Immature natural killer cell (primary cell): ENCODE measurements at places on chromosomes 12 and 14. TPM values are rescaled to one million over a fixed set of nuclear protein-coding genes. Genes with fewer than 3 reads are reported as not detected.

DNA sequence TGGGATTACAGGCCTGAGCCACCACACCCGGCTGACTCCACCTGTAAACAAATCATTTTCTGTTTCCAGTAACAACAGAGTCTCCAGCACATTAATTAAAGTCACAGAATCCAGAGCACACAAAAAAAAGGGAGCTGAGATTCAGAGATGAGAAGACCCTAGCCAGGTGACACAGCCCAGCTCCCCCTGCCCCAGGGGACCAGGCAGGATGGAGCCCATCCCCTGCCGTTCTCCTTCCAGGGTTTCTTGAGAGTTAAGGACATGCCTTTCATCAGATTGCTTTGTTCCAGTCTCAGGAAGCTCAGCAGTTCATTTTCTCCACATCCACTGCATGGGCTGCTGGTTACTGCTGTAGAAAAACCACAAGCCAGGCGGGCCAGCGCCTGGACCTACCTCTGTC, 81.2 kb downstream of the RIMBP2 start:
- no peaks in the 10 kb centered on the region for H3K36me3 ChIP-seq
- no peak overlapping the region for H3K27ac ChIP-seq
- peaks cover 7% of the 10 kb centered on the region for H3K27me3 ChIP-seq
- no peaks in the 10 kb centered on the region for H3K4me1 ChIP-seq

CPNE8 gene
- polyA plus RNA-seq, result 0.76 TPM

DNA sequence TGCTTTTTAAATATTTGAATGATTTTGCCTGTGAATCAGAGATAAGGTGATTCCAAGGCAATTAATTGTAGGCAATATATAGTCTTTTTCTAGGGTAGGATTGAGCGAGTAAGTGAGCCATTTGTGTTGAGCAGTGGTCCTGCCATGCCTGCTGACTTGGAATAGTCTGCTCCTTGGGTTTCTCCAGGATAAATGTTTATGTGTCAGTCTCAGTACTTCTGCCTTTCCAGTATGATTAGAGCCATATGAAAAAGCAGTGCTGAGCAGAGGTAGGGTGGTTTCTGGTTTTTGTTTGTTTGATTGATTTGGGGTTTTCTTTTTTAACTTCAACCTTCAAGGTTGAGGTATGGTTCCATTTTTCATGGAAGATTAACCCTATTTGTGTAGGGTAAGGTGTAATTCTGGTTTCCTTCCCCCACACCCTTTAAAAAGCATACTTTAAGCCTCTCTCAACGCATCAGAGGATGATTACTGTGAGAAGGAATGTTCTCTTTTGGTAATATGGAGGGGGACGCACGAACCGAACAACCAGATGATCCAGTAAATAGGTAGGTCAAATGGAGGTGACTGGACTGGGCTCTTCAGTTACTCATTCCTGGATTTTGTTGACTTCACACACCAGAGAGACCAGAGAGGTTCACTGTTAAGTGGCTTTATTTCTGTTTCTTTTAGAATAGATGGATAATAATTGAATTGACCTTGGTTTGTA, 22.7 kb downstream of the FRMD6 start:
- no peak overlapping the region for H3K27ac ChIP-seq
- no peak overlapping the region for H3K4me3 ChIP-seq
- no peak for DNase-seq
- no peaks in the 10 kb centered on the region for H3K4me1 ChIP-seq
- H3K36me3 ChIP-seq, result no peaks in the 10 kb centered on the region

GPR65 gene
- polyA plus RNA-seq, result 55.9 TPM

- H3K4me1 ChIP-seq, result peaks cover 11% of the 10 kb centered on the region
- DNase-seq, result no peak
- peaks cover 10% of the 10 kb centered on the region for H3K27me3 ChIP-seq
- H3K27ac ChIP-seq, result no peak overlapping the region
- H3K36me3 ChIP-seq, result peaks cover 14% of the 10 kb centered on the region
Observed at GRCh38 chr12:4243091-4243490, 30.5 kb upstream of the CCND2 start.

- no peak overlapping the region for H3K27ac ChIP-seq
- H3K4me1 ChIP-seq, result peaks cover 24% of the 10 kb centered on the region
- DNase-seq, result no peak
Observed at GRCh38 chr14:89699071-89699470, 255.5 kb downstream of the EFCAB11 start.

- no peak overlapping the region for H3K27ac ChIP-seq
- peaks cover 15% of the 10 kb centered on the region for H3K27me3 ChIP-seq
- DNase-seq, result no peak
- H3K4me3 ChIP-seq, result no peak overlapping the region
- H3K36me3 ChIP-seq, result no peaks in the 10 kb centered on the region
- no peaks in the 10 kb centered on the region for H3K4me1 ChIP-seq
Observed at GRCh38 chr14:94341656-94342333, 18.7 kb upstream of the SERPINA6 start.

POLE2 gene
- 1.5 TPM for polyA plus RNA-seq

SERPINA9 gene
- polyA plus RNA-seq, result not detected

DNA sequence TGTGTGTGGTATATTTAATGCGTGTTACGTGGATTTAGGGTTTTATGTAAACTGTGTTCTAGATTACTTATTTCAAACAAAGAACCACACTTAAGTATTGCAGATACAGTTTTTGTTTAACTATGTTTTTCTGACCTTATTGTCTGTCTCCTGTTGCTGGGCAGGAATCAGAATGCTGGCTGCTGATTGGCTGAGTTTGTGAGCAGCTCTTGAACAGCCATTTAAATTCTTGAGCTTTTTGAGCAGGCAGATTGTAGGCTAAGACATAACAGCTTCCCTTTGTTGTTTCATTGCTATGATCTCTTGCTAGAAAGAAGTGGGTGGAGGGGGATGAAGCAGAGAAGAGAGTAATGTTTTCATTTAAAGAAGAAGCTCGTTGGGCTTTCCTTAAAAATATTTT, 52.2 kb downstream of the ATF7IP start:
- DNase-seq, result peak; percentile 72
- peak overlapping the region; percentile 85 for H3K4me3 ChIP-seq
- peaks cover 93% of the 10 kb centered on the region for H3K4me1 ChIP-seq

DNA sequence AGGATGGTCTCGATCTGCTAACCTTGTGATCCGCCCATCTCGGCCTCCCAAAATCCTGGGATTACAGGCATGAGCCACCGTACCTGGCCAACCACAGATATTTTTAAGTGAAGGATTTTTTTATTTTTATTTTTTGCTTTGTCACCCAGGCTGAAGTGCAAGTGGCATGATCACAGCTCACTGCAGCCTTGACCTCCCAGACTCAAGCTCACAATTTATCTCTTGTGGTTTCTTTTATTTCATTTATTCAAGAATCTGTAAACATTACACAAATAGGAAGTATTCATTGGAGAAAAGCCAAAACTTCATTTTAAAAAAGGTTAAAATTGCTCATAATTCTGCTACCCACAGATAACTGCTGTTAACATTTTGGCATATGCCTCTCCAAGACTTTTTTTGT, 13.3 kb downstream of the MOAP1 start:
- no peak for DNase-seq

DNA sequence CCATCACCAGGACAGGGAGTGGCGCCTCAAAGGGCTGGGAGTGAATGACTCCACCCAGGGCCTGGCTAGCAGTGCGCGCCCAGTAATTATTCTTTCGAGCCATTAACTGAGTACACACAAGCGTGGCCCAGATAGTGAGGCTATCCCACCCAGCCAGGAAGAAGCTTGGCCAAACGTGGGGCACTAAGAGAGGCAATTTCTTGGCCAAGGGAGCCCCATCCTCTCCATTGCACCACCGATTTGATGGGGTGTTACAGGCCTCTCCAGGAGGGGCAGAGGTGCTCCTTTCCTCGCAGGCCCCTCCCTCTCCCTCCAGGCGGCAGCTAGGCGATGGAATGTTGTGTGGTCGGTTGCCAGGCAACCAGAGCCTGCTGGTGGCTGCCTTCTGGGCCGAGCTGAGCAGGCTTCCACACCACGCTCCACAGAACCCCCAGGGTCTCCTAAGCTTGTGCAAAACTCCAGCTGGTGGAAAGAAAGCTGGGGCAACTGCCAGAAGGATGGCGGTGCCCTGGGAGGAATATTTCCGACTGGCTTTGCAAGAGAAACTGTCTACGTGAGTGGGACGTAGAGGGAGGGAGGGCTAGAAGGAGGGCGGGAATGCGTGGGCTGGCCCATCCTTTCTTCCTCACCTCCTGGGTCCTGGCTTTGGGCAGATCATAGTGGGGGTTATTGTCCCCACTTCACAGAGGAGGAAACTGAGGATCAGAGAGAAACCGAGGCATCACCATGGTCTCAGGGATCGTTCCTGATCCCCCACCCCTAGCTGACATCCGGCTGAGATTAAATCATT, at the start of gene CFAP73:
Gene CFAP73 (plus strand): TSS at position 364 of the 790 bp plus-strand sequence. CDS start 134 bp downstream, at position 498.
- H3K4me1 ChIP-seq, result peaks cover 17% of the 10 kb centered on the region
- peaks cover 24% of the 10 kb centered on the region for H3K27me3 ChIP-seq
- DNase-seq, result no peak
- no peak within 1 kb of the TSS for H3K27ac ChIP-seq
- H3K4me3 ChIP-seq, result no peak within 1 kb of the TSS

DNA sequence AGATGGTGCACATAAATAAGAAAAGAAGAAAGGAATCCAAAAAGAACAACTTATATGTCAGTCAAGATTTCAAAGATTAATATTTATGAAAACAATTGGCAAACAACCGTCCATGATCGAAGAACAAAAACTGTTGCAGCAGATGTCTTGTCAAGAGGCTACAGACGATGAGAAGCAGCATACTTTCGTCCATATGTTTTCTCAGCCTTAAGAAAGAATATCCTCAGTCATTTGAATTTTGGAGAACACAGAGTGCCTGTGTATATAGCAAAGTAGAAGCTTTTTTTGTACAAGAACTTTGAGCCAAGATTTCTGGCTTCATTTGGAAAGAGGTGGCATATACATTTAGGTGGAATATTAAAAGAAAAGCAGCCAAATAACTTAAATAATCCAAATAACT, 297.2 kb downstream of the ITPR2 start:
- no peak overlapping the region for H3K4me3 ChIP-seq
- H3K4me1 ChIP-seq, result no peaks in the 10 kb centered on the region
- no peak overlapping the region for H3K27ac ChIP-seq

GRCh38 chr12:78209846-78210505, 379.3 kb downstream of the NAV3 start:
- no peaks in the 10 kb centered on the region for H3K36me3 ChIP-seq
- H3K4me3 ChIP-seq, result no peak overlapping the region
- DNase-seq, result no peak

- H3K4me3 ChIP-seq, result no peak overlapping the region
- no peak overlapping the region for H3K27ac ChIP-seq
- DNase-seq, result no peak
- peaks cover 3% of the 10 kb centered on the region for H3K27me3 ChIP-seq
- no peaks in the 10 kb centered on the region for H3K36me3 ChIP-seq
- H3K4me1 ChIP-seq, result no peaks in the 10 kb centered on the region
Observed at GRCh38 chr14:94738751-94739150, 31.2 kb downstream of the GSC start.

HOXC5 gene
- not detected for polyA plus RNA-seq

FGF6 gene
- not detected for polyA plus RNA-seq

- H3K4me1 ChIP-seq, result no peaks in the 10 kb centered on the region
- H3K27ac ChIP-seq, result no peak overlapping the region
- H3K27me3 ChIP-seq, result peaks cover 4% of the 10 kb centered on the region
- no peak overlapping the region for H3K4me3 ChIP-seq
Observed at GRCh38 chr12:106018286-106018685, 120.5 kb downstream of the NUAK1 start.

GRCh38 chr14:72892879-72893635, 844 bp downstream of the DPF3 start:
- no peaks in the 10 kb centered on the region for H3K36me3 ChIP-seq
- peak overlapping the region; percentile 94 for H3K4me3 ChIP-seq
- H3K27me3 ChIP-seq, result peaks cover 34% of the 10 kb centered on the region

FGF23 gene
- not detected for polyA plus RNA-seq

GRCh38 chr14:86057018-86057667, 527.2 kb downstream of the FLRT2 start:
- no peak overlapping the region for H3K4me3 ChIP-seq
- H3K27me3 ChIP-seq, result peaks cover 1% of the 10 kb centered on the region
- peaks cover 8% of the 10 kb centered on the region for H3K4me1 ChIP-seq
- H3K36me3 ChIP-seq, result no peaks in the 10 kb centered on the region
- peak; percentile 22 for DNase-seq
- H3K27ac ChIP-seq, result no peak overlapping the region

RDH16 gene
- 0.18 TPM for polyA plus RNA-seq
